ENCODE measurements at places on chromosomes 12 and 14. TPM values are rescaled to one million over a fixed set of nuclear protein-coding genes. Genes with fewer than 3 reads are reported as not detected.

The MRPL52 gene
- total RNA-seq: 362 TPM

The INTS13 gene
- 27.3 TPM for total RNA-seq

The ABCD4 gene
- 61.1 TPM for total RNA-seq

The TBPL2 gene
- total RNA-seq: not detected

The EPYC gene
- total RNA-seq: not detected

The VWF gene
- 1.5 TPM for total RNA-seq

The KRT72 gene
- total RNA-seq: not detected

The SLC17A8 gene
- total RNA-seq: under 0.01 TPM

The SDR9C7 gene
- total RNA-seq: not detected

The RHEBL1 gene
- total RNA-seq: 3.8 TPM

The TAS2R8 gene
- total RNA-seq: not detected

The CNPY2 gene
- total RNA-seq: 150 TPM

The FGF6 gene
- total RNA-seq: not detected

The OR6C2 gene
- not detected for total RNA-seq

The CD27 gene
- not detected for total RNA-seq

The MSRB3 gene
- 17.8 TPM for total RNA-seq

The GPR135 gene
- total RNA-seq: 1.9 TPM

The PABPN1 gene
- total RNA-seq: 70.7 TPM

The PHLDA1 gene
- total RNA-seq: 111 TPM

The RIMBP2 gene
- total RNA-seq: 0.82 TPM

The TAS2R13 gene
- 0.21 TPM for total RNA-seq

The PAX9 gene
- total RNA-seq: not detected

The AQP2 gene
- not detected for total RNA-seq

The SDS gene
- total RNA-seq: not detected

The KRT80 gene
- 19.4 TPM for total RNA-seq

The PTPN21 gene
- total RNA-seq: 12.5 TPM

The KRT5 gene
- not detected for total RNA-seq

The SPRYD4 gene
- total RNA-seq: 1.1 TPM

The FSCB gene
- not detected for total RNA-seq

The NRXN3 gene
- 1.6 TPM for total RNA-seq
